Vagina (tissue), 2 donors: ENCODE measurements at places on chromosomes 1 and 21.

DNA sequence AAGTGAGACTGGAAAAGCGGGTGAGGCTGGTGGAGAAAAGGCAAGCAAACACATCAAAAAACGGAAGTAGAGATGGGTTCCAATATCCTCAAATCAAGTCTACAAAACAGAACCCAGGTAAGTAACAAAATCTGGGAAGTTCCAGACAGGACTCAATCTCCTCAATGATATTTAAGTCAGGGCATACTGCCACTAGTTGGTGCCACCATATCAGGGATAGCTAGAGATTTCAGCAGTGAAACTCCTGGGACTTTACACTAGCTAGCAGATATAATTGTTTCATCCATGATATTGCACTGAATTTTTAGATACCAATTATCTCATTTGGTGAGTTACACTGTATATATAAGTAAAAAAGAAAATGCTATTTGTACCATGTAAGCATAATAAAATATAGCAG, 52.0 kb downstream of the EYA3 start:
- DNase-seq = no peak

GRCh38 chr1:229062135-229062534, 208.8 kb upstream of the RAB4A start:
- no peak for DNase-seq

DNA sequence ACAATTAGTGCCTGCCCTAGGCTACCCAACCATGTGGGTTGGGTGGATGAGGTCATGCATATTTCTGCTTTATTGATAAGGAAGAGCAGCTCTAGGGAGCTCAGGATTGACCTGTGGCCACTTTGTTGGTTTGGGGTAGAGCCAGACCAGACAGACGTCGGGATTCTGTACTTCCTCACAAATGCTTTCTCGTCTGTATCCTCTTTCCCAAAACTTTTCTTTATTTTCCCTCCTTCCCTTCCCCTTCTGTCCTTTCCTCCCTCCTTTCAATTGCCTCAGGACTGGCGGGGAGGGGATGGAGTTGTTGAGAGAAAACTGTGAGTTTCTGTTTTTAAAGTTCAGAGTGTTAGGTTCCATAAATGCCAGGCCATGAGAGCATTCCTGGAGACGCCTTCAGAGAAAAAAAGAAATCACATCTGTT, 68.0 kb downstream of the UCK2 start:
- no peak for DNase-seq

DNA sequence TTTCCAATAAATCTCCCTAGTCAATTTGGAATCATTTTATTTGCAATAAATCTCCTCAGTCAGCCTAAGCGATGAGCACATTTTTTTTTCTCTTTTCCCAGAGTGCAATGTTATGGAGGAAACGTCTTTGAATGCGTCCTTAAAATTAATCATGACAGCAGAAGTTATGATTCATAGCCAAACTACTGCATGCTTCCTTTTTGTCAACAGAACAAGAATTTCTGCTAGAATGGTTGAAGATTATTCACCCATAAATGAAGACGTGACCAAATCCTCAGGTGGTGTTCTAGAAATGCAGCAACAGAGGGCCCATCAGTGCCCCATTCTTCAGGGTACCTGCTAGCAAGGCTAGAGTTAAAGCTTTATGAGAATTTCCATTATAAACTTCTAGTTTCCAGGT, 407.9 kb upstream of the PKN2 start:
- no peak for DNase-seq

DNA sequence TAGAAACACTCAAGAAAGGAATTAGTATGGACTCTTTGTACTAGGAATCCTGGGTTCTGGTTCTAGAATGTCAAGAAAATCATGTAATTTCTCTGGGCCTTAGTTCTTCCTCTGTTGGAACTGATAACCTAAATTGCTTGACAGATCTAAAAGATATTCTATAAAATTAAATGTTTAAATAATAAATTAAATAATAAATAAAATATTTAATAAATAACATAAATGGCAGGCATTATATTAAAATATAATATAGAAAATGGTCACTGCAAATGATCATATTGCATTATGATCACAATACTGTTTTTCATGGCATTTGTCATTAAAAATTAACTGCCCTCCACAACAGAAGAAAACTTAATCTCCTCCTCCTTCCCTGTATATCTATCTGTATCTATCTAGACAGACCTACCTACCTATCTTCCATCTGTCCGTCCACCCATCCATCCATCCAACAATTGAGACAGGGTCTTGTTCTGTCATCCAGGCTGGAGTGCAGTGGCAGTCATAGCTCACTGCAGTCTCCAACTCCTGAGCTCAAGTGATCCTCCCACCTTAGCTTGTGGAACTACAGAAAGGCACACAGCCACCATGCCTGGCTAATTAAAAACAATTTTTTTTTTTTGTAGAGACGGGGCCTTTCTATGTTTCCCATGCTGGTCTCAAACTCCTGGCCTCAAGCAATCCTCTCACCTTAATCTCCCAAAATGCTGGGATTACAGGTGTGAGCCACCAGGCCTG, 16.4 kb downstream of the NUCKS1 start:
- no peak for DNase-seq

DNA sequence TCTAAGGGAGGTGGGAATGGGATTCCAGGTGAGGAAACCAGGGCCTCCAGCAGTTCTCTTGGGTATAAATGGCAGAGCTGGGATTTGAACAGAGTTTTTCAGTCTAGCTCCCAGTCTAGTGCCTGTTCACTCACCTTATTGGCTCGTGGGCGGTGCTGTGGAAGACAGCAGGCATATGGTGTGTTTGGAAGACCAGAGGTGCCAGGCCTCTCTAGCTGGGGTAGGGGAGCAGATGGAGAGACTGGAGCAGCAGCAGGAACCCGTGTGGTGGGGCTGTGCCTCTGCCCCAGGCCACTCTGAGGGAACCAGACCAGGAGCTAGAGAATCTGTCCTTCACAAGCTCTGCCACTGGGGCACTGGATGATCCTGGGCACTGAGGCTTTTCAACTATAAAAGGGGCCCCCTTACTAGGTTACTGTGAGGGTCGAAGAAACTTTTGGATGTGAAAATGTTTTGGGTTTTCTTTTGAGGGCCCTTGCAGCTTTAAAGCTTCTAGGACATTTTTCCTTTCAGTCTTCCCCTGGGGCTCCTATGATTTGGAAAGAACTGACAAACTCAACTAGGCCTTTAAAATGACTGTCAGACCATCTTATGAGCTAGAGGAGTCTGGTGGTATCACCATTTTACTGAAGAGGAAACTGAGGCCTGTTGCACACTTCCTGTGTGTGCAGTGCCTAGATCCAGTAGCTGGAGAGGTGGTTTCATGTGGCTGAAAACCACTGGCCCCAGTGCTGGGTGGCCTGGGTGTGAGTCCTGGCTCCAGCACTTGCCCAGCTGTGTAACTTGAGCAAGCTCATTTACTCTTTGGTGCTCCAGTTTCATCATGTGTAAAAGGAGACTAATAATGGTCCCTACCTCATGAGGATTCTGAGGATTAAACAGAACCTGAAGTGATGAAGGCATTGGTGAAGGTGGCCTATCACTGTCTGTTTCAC, 6.1 kb downstream of the DMRTB1 start:
- DNase-seq = peak; percentile 84

GRCh38 chr1:63690966-63691700, 82.7 kb upstream of the ROR1 start:
- DNase-seq = no peak

DNA sequence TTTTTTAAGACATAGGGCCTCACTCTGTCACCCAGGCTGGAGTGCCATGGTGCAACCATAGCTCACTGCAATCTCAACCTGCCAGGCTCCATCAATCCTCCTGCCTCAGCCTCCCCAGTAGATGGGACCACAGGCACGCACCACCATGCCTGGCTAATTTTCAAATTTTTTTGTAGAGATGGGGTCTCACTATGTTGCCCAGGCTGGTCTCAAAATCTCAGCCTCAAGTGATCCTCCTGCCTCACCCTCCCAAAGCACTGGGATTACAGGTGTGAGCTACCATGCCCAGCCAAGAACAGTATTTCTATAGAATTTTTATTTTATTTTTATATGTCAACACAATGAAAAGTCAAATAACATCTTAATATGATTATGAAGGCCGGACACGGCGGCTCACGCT, 10.9 kb downstream of the GNB1 start:
- DNase-seq = no peak

DNA sequence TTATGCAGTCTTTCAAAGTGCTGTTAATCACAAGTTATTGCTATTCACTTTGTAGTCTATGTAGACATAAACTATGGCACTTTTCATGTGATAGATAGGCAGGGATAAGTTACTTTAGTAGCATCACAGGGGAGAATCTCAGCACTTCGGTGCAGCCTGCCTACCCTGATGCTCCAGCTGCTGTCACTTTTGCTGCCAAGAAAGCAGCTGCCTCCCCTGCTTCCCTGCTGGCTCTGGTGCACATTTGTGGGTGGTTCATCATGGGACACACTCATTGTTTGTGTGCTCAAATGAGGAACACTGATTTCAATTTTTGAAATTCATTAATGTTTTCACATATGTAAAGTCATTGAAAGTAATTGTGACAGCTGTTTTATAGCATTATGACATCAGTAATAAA, 272.6 kb downstream of the S1PR1 start:
- DNase-seq = no peak

DNA sequence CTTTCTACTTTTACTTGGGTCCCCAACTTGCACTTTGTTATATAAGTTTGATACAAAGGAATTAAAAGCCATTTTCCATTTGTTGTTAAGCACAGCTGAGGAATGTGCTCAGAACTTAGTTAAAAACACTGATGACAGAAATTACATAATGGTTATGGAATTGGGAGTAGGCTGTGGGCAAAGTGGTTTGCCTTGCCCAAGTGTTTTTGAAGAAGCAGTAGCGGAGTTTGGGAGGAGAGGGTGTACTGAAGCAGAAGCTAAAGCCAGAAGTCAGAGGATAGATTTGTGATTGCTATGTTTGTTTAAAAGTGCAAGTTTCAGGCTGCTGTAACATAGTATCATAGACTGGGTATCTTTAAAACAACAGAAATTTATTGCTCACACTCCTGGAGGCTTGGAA, 391.8 kb downstream of the DUSP10 start:
- DNase-seq = no peak

DNA sequence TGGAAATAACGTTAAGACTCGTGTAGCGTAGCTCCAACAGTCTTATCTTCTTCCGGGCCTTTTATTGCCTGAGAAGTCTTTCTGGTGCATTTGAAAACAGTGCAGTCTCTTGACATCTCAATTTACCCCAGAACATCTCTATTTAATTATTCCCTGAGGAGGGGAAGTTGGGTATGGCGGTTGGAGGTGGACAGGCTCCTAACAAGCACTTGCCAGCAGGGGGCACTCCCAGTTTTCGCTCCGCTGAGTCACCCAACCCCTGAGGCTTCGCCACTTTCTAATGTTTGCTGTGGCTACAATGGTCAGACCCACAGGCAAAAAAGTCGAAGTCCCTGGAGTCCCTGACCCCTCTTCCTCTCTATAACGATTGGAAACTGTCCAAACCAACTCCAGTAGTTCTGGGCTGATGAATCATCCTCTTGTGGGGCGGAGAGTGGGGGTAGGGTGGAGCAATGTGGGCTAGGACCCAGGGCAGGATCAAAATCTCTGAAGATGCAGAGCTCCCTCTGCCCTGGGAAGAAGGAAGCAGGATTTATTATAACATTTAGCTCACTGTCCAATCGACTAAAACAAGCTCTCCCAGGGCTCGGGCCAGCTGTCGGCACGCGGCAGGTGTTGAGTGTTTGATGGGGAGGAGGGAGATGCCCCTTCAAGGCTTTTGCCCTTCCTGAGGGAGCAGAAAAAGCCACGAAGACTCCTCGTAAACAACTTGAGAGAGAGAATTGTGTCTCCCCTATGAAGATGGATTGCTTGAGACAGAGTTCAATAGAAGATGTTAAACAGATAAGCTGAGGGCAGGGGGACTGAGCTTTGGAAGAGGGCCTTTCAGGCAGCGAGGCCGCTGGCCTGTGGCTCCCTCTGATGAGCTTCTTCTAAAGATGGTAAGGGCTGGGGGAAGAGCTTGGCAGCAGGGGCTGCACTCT, 85.7 kb downstream of the BRINP2 start:
- no peak for DNase-seq

GRCh38 chr1:200040481-200041138, 13.1 kb downstream of the NR5A2 start:
- no peak for DNase-seq

DNA sequence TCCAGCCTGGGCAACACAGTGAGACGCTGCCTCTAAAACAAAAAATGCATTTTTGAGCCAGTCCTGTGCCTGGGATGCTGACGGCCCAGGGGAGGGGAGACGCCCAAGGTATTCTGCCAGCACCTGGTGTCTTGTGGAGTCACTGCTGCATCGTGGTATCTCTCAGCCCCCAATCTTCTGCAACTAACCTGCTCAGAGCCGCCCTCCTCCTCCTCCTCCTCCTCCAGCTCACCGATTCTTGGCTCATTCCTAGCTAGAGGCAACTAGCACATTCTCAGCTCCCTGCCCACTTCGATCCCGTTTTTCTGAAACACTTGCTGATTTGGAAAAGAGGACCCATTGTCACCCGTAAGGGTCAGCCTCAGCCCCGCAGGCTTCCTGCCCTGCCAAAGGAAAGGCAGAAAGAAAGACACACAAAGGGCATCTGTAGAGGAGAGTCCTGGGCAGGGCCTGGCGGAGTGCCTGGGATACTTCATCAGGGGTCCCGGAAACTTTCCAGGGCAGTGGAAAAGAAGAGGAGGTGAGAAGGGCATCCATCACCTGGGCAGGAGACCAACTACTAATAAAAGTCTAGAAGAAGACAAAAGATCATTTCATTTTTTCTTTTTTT, 20.7 kb downstream of the GPR157 start:
- no peak for DNase-seq

GRCh38 chr1:20597650-20598049, 8.8 kb downstream of the CDA start:
- DNase-seq = no peak

DNA sequence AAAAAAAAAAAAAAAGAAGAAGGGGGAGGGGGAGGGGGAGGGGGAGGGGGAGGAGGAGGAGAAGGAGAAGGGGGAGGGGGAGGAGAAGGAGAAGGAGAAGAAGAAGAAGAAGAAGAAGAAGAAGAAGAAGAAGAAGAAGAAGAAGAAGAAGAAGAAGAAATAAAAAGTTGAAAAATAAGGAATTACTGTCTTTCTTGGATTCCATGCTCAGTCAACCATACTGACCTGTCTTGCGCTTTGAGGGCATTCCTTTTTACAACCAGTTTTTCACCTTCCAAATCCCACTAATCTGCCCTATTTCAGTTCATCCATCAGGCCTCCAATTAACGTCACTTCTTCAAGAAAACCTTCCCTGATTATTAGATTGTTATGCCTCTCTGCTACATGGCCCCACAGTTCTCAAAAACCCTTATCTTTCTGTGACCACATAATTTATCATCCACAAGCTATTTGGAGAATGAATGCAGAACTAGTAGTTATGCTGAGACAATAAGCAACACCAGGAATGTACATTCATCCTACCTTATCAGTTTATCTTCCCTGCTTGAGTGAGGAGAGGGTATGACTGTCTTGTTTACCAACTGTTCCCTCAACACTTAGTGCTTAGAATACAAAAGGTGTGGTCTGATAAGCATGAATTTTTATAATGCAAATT, 57.5 kb upstream of the GUCA2A start:
- DNase-seq = no peak

- DNase-seq = no peak
Observed at GRCh38 chr1:25103164-25103795, 129.0 kb downstream of the SYF2 start.
